NCI-H2081 treated with DMSO at 0.1 percent for 48 hours (cell line): ENCODE measurements at places on chromosomes 2 and 18.

DNA sequence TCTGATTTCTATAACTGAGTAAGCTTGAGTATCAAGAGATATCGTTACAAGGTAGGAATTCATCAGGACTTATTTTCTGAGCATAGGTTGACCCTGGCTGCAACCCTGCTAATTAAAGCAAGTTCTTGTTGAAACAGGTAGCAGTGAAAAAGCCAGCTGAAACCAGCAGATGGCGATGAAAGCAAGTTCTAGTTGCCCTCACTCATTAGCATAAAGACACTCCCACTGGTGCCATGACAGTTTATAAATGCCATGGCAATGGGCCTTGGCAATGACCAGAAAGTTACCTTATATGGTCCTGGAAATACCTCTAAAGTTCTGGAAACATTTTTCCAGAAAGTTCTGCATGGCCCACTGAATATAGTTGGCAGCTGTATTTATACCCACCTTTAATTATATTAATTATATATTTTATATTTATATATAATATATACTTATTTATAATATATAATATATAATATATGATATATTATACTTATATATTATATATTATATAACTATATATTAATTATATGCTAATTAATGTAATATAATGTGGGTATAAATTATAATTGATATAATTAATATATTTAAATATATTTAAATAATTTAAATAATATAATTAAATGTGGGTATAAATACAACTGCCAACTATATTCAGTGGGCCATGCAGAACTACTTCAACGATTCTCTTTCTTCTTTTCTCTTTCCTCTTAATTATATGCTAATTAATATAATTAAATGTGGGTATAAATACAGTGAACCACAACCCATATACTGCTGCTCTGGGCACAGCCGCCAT is 188.0 kb downstream of the CDH7 start:
- peak; percentile 25 for DNase-seq

DNA sequence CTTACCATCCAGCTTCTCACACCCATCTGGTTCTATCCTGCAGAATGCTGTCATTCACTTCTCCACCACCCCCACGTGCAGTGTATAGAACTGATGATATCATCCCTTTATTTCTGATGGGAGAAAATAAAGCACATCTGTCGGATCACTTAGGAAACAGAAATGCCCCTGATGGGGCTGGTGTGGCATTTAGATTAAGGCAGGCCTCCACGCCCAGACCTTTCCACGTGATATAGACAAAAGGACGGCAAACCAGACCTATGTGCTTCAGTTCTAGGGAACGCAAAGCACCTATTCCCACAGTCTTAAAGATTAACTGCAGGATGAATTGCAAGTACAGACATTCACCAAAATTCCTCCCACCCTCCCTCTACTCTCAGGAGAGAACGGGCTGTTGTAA is 27.6 kb upstream of the CABLES1 start:
- DNase-seq: no peak

GRCh38 chr2:43777306-43777926 is 3.6 kb downstream of the DYNC2LI1 start:
- no peak for DNase-seq

DNA sequence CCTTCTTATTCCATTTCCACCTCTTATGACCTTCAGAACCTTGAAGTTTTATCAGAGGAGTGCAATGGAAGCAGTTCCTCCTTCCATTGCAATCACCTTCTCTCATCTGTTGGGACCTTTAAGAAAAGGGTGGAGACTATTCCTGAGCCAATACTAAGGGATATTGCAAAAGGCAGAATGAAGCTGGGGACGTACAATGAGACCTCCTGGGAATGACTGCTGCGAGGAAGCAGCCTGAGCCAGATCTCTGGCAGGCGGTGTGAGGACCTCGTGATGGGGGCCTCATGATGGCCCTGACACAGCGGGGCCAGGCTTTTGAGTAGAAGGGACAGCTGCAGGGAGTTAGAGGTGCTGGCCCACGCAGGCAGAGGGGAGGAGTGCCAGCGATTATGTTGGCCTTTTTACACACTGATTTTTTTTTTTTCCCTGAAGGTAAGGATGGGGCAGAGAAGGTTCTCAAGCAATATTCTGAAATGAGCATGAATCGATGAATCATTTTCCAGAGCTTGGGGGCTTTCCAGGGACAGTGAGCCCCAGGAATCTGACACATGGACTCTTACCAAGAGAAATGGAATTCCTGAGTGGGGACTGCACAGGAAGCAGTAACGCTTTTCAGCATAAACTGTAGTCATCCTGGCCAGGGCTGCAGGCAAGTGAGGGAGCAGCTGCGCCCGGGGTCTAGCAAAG is 40.0 kb upstream of the LAPTM4A start:
- DNase-seq: no peak

DNA sequence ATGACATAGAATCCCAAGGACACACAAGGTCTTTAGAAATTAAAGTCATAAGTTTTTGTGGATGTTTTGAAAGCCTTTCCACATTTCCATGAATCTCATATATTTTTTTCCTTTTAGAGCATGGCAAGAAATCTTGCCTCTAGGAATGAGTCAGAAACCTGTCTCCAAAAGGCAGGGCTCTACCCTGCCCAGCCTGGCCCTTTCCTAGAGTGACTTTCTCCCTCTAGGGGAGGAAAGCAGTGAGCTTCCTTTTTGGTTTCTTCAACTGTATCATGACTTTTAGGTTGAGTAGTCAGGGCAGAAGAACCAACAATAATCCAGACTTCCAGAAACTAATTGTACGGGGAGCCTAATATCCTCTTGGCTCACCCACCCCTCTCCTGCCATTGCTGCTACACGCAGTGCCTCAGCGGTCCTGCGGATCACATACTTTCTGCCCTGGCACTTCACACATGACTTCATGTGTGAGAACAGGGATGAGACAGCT is 300.3 kb downstream of the AGPS start:
- DNase-seq: no peak

- DNase-seq: no peak
These were observed 75.0 kb downstream of the NRXN1 start for GRCh38 chr2:50956886-50957285.

- no peak for DNase-seq
These were observed 117.8 kb upstream of the TWIST2 start for GRCh38 chr2:238730001-238730669.

DNA sequence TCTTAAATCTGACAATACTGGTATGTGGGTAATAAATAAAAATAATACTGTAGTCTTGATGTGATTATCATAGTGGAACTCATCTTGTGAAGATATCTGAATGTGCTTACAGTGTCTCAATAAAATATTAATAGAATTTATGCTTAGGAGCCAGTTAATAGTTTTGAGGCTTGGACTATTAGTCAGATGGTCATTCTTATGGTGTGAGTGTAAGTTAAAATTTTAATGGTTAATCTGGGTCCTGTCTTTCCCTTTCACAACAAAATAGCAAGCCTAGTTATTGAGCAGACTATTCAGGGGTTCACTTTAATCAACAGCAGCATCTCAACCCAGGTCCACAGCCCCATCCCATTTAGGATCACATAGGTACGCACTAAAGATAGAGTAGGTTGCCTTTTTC is 138.9 kb downstream of the HAUS1 start:
- no peak for DNase-seq

GRCh38 chr2:147789720-147790119 is 55.1 kb upstream of the ACVR2A start:
- no peak for DNase-seq

DNA sequence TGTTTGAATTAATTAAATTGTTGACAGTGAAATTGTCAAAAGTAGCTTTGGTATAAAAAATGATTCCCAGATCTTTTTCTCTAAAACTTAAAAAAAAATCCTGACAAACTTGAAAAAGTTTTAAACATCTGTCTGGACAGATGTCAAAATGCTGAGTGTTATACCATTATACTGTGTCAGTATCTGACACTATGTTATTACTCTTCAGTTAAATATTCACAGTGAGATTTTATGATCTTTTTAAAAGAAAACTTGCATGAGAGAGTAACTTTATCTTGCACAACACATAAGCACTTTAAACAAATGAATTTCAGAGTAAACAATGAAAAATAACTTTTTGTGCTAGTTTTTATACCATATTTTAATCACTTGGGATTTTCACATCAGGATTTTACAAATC is 167.4 kb downstream of the MEIS1 start:
- no peak for DNase-seq

DNA sequence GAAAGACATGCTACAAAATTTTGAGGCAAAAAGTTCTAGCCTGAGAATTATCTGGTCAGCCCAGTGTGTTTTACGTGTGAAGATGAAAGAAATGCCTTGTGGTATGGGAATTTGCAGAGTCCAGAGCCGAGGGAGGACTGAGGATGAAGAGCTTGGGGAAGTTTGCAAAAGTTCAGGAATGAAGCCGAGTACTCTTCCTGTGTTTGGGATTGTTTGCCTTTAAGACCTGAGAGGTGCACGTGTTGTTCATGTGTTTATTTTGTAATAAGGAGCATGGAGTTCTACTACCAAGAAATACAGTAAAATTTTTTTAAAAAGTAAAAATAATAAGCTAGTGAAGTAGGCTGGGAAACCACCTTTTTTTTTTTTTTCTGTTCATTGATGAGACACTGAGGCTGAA is 14.8 kb downstream of the SETBP1 start:
- DNase-seq: no peak

GRCh38 chr2:9196637-9197036 is 10.0 kb upstream of the ASAP2 start:
- no peak for DNase-seq

DNA sequence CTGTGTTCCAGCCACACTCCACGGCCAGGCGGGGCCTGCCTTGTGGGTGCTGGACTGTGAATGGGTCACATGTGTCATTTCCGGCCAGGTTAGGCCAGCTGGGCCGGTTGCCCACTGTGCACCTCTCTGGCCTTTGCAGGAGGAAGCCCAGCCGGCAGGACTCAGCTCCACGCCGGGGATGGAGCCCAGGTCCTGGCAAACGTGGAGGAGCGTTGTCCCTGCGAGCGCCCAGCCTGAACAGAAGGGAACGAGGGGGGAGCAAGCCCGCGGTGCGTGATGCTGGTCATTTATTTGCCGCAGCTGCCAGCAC is 152.9 kb downstream of the PXDN start:
- no peak for DNase-seq

GRCh38 chr18:75109819-75110218 is 99.1 kb downstream of the PTGR3 start:
- no peak for DNase-seq

DNA sequence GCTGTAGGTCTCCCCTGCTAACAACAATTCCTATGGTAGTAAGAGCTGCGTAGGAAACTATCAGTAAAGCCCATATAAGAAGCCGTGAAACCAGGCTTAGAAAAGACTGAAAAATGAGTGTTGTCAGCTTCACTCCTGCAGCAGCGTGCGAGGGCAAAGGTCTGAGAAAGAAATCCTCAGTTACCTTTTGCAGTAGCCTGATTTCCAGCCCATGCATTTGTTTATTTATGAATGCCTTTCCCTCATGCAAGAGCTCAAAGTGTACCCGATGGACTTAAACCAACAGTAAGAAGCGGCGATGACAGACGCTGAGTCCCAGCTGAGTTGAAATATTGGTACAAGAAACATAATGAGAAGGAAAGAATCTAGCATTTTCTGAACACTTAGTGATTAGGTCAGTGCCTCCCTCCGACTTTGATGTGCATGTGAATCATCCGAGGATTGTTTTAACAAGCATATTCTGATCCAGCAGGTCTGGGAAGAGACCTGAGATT is 15.0 kb upstream of the POLI start:
- no peak for DNase-seq

DNA sequence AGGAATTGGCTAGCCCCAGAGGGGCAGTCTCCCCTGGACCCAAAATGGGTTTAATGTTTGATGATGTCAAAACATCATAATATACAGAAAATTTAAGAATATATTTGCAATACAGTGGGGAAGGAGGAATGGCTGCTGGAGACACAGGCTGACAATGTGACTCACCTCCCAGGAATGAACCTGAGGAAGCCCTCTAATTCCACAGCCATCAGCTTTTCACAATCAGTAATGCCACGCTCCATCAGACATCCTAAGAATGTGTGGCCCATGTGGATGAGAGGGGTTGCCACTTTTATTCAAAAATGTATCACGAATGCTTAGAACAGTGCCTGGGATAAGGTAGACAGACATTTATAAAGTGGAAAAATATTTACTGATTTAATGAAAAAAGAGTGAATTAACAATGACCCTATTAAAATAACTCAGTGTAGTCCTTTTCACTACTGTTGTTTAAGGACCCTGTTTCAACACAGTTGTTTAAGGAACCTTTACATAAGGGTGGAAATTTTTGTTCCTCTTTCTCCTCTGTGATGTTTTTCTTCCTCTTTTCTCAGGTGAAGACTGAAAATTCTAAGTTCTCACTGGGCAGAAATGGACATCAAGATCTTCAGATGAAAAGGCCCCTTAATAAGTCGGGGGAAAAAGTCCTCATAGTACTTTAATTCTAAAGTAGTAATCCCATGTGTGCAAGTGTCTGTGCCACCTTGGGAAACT is 17.5 kb upstream of the TMEM163 start:
- no peak for DNase-seq

- DNase-seq: no peak
These were observed 56.7 kb downstream of the LBH start for GRCh38 chr2:30287857-30288513.

GRCh38 chr18:57014772-57015413 is 132.0 kb upstream of the BOD1L2 start:
- no peak for DNase-seq

DNA sequence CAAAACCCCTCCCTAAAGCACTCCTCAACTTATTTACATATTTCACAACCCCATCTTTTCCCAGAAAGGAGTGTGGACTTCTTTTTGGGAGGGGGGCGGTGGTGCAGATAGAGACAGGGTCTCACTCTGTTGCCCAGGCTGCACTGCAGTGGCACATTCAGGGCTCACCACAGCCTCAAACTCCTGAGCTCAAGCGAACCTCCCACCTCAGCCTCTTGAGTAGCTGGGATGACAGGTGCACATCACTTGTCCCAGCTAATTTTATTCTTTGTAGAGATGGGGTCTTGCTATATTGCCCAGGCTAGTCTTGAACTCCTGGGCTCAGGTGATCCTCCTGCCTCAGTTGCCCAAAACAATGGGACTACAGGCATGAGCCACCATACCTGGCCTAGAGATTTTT is 44.1 kb downstream of the ADCY3 start:
- DNase-seq: no peak

GRCh38 chr2:230244211-230244610 is 18.7 kb downstream of the SP140 start:
- DNase-seq: no peak

DNA sequence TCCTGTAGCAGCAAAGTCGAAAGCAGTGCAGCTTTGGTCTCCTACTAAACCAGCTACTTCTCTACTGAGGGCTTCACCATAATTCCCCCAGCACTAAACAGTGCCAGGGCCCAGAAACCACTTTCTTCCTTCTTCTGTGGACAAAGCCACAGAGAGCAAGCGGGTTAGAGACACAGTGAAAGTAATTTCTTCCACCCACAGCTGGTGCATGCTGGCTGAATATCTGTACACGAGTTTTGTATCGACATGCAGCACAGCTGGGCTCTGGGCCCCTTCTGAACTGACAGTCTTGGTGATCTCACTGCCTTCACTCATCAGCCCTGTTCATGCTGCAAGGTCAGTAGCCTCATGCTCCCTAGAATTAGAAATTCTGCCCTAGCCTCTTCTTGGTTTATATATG is 74.0 kb upstream of the SULT1C3 start:
- no peak for DNase-seq

GRCh38 chr2:12119841-12120240 is 373.4 kb downstream of the LPIN1 start:
- DNase-seq: no peak

- no peak for DNase-seq
These were observed 56.7 kb downstream of the IL1R2 start for GRCh38 chr2:102048465-102048864.
